ENCODE measurements at places on chromosomes 5 and 9. TPM values are rescaled to one million over a fixed set of nuclear protein-coding genes. Genes with fewer than 3 reads are reported as not detected.

Gene HAND1
- total RNA-seq: not detected

Gene NR4A3
- total RNA-seq: 0.47 TPM

Gene CARD9
- 0.85 TPM for total RNA-seq

Gene TMEM38B
- total RNA-seq: 15.0 TPM

DNA sequence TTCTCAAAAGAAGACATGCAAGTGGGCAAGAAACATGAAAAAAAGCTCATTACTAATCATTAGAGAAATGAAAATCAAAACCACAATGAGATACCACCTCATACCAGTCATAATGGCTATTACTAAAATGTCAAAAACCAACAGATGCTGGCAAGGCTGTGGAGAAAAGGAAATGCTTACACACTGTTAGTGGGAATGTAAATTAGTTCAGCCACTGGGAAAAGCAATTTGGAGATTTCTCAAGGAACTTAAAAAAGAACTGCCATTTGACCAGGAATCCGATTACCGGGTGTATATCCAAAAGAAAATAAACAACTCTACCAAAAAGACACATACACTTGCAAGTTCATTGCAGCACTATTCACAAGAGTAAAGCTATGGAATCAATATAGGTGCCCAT, 595.4 kb upstream of the RIOK2 start:
- no peak overlapping the region for H3K4me3 ChIP-seq
- no peaks in the 10 kb centered on the region for H3K4me1 ChIP-seq
- DNase-seq: no peak
- H3K27me3 ChIP-seq: no peaks in the 10 kb centered on the region
- H3K27ac ChIP-seq: no peak overlapping the region
- H3K36me3 ChIP-seq: no peaks in the 10 kb centered on the region

DNA sequence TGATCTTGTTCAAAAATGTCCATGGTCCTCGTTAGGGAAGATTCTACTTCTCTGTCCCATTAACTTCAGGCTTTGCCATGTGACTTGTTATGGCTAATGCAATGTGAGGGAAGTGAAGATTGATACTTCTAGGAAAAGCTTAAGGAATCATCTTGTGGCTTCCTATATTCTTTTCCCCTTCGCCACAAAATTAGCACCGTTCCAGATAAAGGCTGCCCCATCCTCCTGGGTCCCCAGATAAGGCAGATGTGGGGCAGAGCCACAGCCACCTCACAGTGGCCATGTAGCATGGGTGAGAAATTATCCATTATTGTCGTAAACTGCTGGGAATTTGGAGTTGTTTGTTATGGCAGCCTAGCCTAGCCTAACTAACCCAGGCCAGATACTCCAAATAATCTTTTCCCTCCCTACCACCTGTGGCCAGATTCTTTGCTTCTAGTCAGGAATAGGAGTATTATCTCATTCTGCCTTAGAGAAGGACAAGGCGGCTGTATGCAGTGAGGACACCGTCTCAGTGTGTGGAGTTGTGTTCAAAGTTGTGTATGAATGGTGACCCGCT, 31.9 kb upstream of the BOD1 start:
- no peaks in the 10 kb centered on the region for H3K36me3 ChIP-seq
- no peak for DNase-seq
- H3K27ac ChIP-seq: no peak overlapping the region
- no peak overlapping the region for H3K4me3 ChIP-seq
- no peaks in the 10 kb centered on the region for H3K4me1 ChIP-seq

- DNase-seq: no peak
- H3K4me3 ChIP-seq: no peak overlapping the region
- no peaks in the 10 kb centered on the region for H3K36me3 ChIP-seq
- peaks cover 14% of the 10 kb centered on the region for H3K4me1 ChIP-seq
Observed at GRCh38 chr5:132083071-132083678, 9.6 kb downstream of the CSF2 start.

DNA sequence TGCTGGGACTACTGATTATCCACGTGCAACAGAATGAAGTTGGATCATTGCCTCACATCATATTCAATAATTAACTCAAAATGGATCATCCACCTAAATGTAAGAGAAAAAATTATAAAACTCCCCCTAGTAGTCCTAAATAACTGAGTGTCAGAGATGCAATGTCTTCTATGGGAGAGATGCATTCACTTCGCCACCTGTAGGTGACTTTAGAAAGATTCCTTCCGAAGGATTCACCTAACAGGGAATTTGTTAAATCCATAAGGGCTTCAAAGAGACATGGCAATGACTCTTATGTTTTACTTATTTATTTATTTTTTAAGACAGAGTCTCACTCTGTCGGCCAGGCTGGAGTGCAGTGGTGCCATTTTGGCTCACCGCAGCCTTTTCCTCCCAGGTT, 526.0 kb downstream of the MTRR start:
- H3K36me3 ChIP-seq: no peaks in the 10 kb centered on the region
- no peak for DNase-seq
- no peaks in the 10 kb centered on the region for H3K27me3 ChIP-seq
- H3K27ac ChIP-seq: no peak overlapping the region

GRCh38 chr5:73897893-73898292, 271.9 kb downstream of the ARHGEF28 start:
- H3K27me3 ChIP-seq: peaks cover 14% of the 10 kb centered on the region
- H3K27ac ChIP-seq: no peak overlapping the region
- no peak for DNase-seq
- no peaks in the 10 kb centered on the region for H3K36me3 ChIP-seq
- no peaks in the 10 kb centered on the region for H3K4me1 ChIP-seq

- no peak overlapping the region for H3K4me3 ChIP-seq
- no peaks in the 10 kb centered on the region for H3K4me1 ChIP-seq
- H3K27me3 ChIP-seq: peaks cover 17% of the 10 kb centered on the region
- H3K27ac ChIP-seq: no peak overlapping the region
- no peak for DNase-seq
Observed at GRCh38 chr5:137606401-137606800, 107.3 kb upstream of the SPOCK1 start.

GRCh38 chr5:93717162-93717561, 24.2 kb downstream of the POU5F2 start:
- no peak for DNase-seq
- peaks cover 11% of the 10 kb centered on the region for H3K4me1 ChIP-seq
- H3K27ac ChIP-seq: no peak overlapping the region
- no peaks in the 10 kb centered on the region for H3K27me3 ChIP-seq

GRCh38 chr5:138353560-138354080, 1.1 kb downstream of the KDM3B start:
- no peak for DNase-seq
- H3K27ac ChIP-seq: peak overlapping the region; percentile 97
- no peaks in the 10 kb centered on the region for H3K27me3 ChIP-seq
- H3K4me1 ChIP-seq: peaks cover 27% of the 10 kb centered on the region
- no peaks in the 10 kb centered on the region for H3K36me3 ChIP-seq
- H3K4me3 ChIP-seq: peak overlapping the region; percentile 98

DNA sequence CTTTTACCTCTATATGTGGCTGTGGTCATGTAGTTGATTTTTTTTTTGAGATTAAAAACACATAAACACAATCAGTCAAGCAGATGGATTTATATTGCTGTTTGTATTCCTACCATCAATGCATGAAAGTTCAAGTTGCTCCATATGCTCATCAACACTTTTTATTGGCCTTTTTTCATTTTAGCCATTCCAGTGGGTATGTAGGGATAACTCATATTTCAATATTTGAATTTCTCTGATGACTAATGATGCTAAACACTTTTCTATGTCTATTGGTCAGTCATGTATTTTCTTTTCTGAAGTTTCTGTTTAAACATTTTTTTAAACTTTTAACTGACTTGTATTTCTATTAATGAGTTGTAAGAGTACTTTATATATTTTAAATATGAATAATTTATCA, 445.4 kb upstream of the RGMB start:
- no peaks in the 10 kb centered on the region for H3K27me3 ChIP-seq
- no peaks in the 10 kb centered on the region for H3K36me3 ChIP-seq
- no peak for DNase-seq
- H3K27ac ChIP-seq: no peak overlapping the region
- H3K4me1 ChIP-seq: no peaks in the 10 kb centered on the region

- no peak overlapping the region for H3K27ac ChIP-seq
- no peak for DNase-seq
- H3K27me3 ChIP-seq: peaks cover 33% of the 10 kb centered on the region
- H3K4me3 ChIP-seq: peak overlapping the region; percentile 48
- H3K4me1 ChIP-seq: peaks cover 24% of the 10 kb centered on the region
Observed at GRCh38 chr9:29214154-29214689, 1640.9 kb upstream of the C9orf72 start.

DNA sequence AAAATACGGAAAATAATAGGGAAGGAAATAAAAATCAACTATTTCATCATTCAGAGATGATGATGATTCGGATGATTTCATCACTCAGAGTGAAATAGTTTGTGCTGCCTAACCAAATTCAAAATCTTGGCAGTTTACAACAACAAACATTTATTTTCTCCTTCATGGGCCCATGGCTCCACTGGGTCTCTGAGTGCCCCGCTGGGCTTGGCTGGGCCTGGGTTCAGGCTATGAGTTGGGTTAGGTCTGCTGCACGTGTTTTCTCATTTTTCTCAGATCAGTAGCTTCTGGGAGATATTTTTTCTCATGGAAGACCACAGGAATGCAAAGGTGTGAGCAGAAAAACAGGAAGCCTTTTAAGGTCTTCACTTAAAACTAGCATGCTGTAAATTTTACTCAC, 24.0 kb upstream of the F2RL1 start:
- H3K27me3 ChIP-seq: no peaks in the 10 kb centered on the region
- peaks cover 9% of the 10 kb centered on the region for H3K4me1 ChIP-seq
- no peaks in the 10 kb centered on the region for H3K36me3 ChIP-seq
- no peak for DNase-seq
- H3K4me3 ChIP-seq: no peak overlapping the region

DNA sequence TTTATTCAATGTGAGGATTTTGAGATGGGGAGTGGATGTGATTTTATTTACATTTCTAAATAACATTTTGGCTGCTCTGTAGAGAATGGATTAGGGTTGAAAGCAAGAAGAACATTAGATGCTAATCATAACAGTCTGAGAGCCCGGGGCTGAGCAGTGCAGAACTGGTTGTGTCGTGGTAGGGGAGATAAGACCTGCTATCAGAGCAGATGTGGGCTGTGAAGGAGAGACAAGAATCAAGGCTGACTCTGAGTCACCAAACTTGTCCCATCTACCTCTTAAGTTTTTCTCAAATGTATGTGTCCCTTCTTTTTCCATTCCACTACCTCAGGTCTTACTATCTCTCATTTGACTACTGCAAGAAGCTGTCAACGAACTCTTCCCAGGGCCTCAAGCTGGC, 35.4 kb upstream of the SLC28A3 start:
- H3K4me3 ChIP-seq: no peak overlapping the region
- DNase-seq: no peak
- no peaks in the 10 kb centered on the region for H3K36me3 ChIP-seq

DNA sequence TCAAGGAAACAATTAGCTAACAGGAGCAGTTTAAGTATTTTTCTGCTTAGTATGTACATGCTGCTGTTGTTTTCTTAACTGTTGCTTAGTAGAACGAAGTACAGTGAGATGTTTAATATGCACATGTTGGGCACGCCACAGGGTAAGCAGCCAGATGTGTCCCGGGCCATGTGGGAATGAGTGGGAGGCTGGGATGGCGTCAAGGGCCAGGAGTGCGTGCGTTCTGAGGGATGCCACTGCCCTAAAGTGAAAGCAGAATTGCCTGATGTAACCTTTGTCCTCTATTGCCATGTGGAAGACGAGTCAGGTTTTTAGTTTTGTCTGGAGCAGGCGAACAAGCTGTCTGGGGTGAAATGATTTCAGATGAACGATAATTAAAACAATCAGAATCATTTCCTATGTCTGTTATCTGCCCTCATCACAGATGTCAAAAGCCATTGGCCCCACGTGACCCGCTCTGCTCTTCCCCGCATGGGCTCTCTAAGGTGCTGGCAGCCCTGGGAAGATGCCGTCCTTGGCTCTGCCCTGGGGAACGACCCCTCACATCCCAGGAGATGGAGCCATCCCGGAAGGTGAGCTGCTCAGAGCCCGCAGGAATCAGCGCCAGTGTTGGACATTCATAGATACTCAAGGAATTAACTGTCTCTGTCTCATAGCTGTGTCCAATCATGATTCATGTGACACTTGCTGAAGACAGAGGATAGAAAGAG, 356.6 kb upstream of the IRX4 start:
- DNase-seq: no peak
- H3K36me3 ChIP-seq: no peaks in the 10 kb centered on the region
- no peak overlapping the region for H3K27ac ChIP-seq
- H3K27me3 ChIP-seq: peaks cover 7% of the 10 kb centered on the region
- H3K4me1 ChIP-seq: no peaks in the 10 kb centered on the region

- no peak overlapping the region for H3K4me3 ChIP-seq
- H3K36me3 ChIP-seq: peaks cover 91% of the 10 kb centered on the region
Observed at GRCh38 chr5:67146574-67146973, 50.0 kb downstream of the CD180 start.

DNA sequence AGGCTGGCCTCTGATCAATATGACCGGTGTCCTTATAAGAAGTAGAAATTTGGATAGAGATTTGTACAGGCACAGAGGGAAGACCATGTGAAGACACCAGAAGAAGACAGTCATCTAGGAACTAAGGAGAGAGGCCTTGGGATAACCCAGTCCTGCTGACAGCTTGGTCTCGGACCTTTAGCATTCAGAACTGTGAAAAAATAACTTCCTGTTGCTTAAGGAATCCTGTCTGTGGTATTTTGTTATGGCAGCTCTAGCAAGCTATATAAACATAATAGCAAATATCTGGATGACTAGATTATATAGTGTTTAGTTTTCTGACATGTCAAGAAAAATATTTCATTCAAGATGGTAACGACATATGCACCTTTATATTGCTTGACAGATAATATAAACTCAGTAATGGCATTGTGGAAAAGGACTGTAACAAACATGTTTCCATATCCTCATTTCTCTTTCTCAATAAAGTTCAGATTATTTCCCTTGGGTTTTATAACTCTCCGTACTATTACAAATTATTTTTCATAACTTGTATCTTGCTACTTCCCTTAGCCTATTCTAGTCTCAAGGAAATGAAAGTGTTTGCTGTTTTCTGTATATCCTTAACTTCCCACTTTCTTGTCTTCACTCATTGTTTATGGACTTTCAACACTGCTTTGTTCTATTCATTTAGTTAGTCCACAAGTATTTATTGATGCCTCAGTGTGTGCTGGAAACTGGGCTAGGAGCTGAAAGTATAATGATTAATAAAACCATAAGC, 62.4 kb downstream of the KIAA1958 start:
- H3K4me3 ChIP-seq: no peak overlapping the region
- no peak overlapping the region for H3K27ac ChIP-seq
- peaks cover 18% of the 10 kb centered on the region for H3K4me1 ChIP-seq
- DNase-seq: no peak
- no peaks in the 10 kb centered on the region for H3K27me3 ChIP-seq
